ENCODE measurements at places on chromosomes 13 and 19.
A peak's percentile ranks its signal among the peaks of the same experiment; 100 is the strongest.

GRCh38 chr13:43329702-43330101, 306.3 kb downstream of the DNAJC15 start:
- no peak for DNase-seq

GRCh38 chr13:40878823-40879222, 89.4 kb downstream of the SLC25A15 start:
- DNase-seq = no peak

DNA sequence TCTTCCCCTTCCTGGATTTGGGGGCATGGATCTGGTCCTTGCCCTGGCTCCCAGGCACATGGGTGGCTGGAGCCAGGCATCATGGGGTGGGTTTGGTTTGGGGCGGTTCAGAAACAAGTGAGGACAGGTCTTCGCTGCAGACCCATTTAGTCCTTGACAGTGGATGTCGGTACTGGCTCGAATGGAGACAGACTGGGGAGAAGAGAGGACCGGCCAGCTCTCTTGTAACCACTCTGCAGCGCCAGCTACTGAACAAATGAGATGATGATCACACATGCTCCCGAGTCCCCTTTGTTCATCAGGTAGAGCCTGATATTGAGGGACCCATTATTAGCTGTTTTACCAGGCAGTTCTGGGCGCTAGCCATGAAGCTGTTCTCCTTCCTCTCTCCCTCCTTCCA, 64.5 kb downstream of the CHST8 start:
- DNase-seq = no peak

DNA sequence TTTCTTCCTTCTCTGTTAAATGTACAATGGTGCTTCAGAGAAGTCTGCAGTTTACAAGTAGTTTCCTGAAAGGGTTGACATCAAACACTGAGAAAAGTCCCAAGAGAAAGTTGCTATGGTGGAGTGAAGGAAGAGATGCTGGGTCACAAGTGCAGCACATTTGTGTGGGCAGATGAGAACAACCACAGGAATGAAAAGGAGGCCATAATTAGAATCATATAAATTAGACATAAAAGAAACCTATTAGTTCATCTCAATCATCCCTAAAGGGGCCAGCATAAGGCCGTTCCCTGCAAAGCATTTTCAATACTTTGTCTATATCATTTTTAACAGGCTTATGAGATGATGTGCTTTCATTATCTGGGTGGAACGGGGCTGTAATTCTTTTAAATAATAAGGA, 359.2 kb downstream of the IRS2 start:
- no peak for DNase-seq

- DNase-seq = no peak
Observed at GRCh38 chr19:41359741-41360140, 4.2 kb downstream of the B9D2 start.

DNA sequence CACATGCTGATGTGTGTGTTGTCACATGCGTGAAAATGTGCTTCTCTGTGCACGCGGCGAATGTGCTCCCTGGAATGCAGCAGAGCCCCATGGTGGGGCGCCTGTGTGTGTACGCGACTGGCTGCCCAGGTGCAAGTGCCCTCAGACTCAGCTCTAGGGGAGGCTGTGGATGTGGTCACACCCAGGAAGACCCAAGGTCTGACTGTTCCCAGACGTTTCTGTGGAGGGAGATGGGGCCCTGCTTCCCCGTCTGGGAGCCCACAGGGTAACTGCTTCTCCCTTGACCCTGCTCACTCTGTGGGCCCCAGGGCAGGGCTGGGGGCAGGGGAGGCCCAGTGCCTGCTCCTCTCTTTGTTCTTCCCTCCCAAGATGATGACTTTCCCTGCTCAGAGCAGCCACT, 7.9 kb upstream of the UQCR11 start:
- DNase-seq = no peak

GRCh38 chr19:18418483-18419194, 559 bp upstream of the SSBP4 start:
- no peak for DNase-seq

DNA sequence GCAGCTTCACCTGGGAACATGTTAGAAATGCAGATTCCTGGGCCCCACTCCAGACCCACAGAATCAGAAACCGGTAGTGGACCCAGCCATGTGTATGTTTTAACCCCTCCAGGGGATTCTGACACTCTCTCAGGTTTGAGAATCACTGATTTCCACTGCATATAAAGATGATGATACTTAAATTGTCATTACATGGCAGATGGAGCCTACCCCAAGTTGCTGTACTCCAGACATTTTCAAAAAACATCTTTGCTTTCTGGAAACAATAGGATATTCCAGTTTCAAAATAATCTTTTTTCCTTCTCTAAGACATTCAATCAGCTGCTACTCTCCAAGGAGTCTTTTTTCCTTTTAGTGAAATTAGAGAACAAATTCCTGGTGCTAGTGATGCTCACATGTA, 48.6 kb upstream of the RGCC start:
- no peak for DNase-seq

- DNase-seq = peak; percentile 75
Observed at GRCh38 chr19:13212759-13213330, 62.6 kb downstream of the IER2 start.

GRCh38 chr19:44759083-44759804, 10.7 kb downstream of the BCL3 start:
- no peak for DNase-seq

DNA sequence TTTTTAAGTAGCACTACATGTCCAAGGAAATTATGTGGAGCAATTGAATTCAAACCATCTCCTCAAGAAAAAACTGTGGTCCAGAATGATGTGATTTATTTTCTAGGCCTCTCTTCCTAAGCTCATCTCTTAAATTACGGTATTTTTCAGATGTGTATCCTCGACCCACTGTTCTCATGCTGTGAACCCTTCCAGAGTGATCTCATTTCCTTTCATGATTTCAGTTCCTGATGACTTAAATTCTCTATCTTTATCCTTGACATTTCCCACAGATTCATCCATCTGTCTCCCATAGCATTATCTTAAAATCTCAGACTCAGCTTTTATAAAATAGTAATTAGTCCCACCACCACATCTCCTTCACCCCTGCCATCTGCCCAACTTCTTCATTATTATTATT, 117.6 kb upstream of the SPRY2 start:
- no peak for DNase-seq

DNA sequence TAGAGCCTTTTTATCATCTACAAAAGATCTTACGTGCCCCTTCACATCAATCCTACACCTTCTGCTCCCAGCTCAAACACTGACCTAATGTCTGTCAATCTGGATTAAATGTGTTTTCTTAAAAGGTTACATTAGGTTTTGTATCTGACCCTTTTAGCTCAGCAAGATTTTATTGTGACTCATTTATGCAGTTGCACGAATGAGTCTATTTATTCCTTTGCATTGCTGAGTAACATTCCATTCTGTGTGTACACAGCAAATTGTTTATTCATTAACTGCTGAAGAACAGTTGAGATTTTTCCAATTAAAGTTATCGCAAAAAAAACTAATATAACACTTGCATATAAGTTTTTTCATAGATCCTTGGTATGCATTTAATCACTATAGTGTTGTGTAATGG, 253.9 kb upstream of the GPC6 start:
- no peak for DNase-seq

DNA sequence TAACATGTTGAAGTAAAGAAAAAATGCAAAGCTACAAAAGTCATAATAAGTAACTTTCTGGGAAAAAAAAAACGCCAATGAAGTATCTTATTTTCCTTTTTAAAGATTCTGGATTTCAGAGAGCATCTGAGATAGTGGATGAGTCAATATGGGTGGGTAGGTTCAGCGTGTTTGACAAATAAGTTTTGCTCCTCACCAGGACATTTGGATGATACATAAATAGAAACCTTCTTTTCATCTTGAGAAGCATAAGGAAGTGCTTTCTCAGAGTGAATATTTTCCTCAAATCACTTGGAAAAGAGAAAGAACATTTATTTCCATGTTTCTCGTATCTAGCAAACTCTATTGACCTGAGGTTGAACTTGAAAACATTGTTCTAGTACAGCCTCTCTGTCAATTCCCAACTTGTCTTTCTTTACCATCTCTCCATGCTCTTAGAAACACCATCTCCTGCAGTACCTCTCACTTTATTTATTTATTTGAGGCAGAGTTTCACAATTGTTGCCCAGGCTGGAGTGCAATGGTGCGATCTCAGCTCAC, 463.2 kb downstream of the KLF5 start:
- no peak for DNase-seq

- DNase-seq = no peak
Observed at GRCh38 chr19:15110418-15110815, 3.2 kb downstream of the SYDE1 start.

- no peak for DNase-seq
Observed at GRCh38 chr19:35023428-35023827, 6.8 kb upstream of the SCN1B start.

DNA sequence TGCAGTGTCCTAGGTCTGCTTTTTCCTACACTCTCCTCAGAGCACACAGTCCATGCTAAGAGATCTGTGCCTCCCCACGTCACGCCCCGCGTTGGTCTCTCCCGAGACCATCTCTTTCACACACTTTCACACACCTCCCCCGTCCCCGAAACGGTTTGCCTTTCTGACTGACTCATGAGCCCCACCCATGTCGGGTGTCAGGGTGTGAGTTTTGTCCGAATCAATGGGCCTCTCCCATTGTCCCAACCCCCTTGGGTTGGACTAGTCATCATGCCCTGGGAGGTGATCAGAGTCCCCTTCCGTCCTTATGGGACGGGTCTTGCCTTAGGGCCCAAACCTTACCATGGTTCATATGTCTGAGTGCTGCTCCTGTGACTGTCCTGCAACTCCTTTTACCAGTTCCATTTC, 214.0 kb upstream of the HTR2A start:
- DNase-seq = no peak

- DNase-seq = peak; percentile 95
Observed at GRCh38 chr13:40666045-40666932, at the start of gene FOXO1. Gene FOXO1, minus strand, starts transcription at chr13:40666641. Its CDS starts 429 bp downstream, at chr13:40666212.

DNA sequence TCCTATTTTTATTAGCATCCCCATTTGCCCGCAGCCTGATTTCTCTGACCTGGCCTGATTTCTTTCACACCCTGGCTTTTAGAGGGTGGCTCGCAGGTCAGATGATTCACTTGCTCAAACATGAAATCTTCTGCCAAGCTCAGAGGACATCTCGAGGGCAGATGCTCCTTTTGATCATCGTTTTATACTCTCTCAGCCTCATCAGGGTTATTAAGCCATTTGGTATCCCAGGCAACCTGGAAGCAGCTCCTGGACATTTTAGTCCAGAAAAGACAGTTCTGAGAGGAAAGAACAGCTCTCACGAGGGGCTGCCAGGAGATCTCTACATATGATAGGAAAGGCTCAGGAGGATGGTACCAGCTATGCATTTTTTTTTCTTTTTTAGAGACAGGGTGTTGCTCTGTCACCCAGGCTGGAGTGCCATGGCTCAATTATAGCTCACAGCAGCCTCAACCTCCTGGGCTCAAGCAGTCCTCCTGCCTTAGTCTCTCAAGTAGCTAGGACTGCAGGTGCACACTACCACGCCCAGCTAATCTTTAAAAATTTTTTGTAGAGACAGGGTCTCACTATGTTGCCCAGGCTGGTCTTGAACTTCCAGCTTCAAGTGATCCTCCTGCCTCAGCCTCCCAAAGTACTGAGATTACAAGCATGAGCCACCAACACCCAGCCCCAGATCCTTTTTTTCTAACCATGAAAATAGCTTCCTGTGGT, 165.4 kb downstream of the KATNAL1 start:
- no peak for DNase-seq

- DNase-seq = no peak
Observed at GRCh38 chr13:100423375-100423774, 165.2 kb downstream of the GGACT start.

- peak; percentile 12 for DNase-seq
Observed at GRCh38 chr13:112056739-112057438, 10.1 kb upstream of the SOX1 start.

DNA sequence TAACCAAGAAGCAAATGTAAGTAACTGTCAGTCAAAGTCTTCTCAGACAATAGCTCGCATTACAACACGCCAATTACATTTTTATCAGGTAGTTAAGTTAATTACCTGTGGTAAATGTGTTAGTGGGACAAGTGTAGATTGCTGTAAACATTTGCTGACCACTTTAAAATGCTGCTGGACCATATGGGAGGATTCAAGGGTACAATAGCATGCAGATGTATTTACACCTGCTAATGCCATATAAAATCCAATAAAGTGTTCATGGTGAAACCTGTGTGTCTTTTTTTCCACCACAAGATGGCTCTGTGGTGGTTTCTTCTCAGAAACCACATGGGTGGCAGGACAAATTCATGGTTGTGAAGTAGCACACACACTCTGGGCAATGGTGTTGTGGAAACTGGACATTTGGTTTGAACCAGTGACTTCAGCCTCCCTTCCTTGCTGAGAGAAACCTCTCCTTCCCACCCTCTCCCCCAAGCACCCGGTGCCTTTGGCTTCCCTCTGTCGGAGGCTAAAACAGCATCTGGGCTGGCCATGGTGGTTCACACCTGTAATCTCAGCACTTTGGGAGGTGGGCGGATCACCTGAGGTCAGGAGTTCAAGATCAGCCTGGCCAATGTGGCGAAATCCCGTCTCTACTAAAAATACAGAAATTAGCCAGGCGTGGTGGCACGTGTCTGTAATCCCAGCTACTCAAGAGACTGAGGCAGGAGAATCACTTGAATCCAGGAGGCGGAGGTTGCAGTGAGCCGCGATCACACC, 18.1 kb upstream of the GTF3A start:
- DNase-seq = peak; percentile 61

DNA sequence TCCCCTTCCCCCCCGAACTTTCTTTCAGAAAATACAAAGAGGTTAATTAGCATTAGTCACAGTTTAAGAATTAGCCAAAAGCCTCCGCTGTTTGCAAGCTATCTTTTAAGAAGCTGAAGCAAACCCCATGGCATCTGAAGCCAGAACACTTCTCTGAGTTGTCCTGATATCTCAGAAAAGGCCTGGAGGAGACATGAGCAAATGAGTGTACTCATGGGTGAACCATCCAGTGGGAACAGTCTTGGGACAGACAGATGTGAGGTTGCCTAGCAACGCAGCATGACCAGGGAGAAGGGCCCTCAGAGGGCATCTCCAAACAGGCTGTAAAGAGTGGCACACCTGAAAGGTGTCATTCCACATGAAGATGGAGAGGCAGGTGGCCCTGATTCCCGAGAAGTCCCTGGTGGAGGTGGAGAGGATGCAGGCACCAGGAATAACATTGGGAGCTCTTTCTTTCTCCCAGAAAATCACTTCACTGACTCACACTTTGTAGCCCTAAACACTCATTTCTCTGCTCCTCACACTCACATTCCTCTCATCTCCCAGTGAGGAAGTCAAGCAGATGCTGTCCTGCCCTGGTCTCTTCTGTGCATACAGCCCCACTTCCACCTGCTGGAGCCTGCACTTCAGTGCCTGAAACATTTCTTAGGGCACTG, 87.0 kb upstream of the TSHZ3 start:
- no peak for DNase-seq

GRCh38 chr13:52446265-52446664, 4.2 kb downstream of the VPS36 start:
- no peak for DNase-seq
